Stimulated activated CD4-positive, alpha-beta T cell treated with anti-CD3 and anti-CD28 coated beads, TNF-alpha, amount 100 ng/mL, for 48 hours (primary cell): ENCODE measurements at places on chromosomes 4 and X.

DNA sequence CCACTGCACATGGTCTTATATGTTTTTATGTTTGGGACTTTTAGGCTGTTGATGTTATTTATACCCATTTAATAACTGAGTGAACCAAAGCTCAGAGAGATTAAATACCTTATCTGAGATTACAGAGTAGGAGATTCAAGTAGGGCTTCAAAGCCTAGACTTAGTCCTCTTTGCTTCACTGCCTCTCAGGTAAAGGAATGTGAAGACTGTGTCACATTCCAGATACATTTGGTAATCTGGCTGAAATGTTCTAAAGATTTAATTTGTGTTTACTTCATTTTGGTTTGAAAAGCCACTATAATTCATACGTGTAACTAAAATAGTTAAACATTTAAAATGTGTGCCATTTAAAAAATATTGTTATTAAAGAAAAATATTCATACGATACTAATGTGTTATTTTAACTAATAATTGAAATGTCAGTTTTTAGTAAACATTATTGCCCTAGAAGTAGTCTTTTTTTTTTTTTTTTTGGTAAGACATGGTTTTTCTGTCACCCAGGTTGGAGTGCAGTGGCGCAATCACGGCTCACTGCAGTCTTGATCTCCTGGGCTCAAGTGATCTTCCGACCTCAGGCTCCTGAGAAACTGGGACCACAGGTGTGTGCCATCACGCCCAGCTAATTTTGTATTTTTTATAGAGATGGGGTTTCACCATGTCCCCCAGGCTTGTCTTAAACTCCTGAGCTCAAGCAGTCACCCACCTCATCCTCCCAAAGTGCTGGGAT lies 54.3 kb downstream of the WWC2 start:
- DNase-seq: no peak

DNA sequence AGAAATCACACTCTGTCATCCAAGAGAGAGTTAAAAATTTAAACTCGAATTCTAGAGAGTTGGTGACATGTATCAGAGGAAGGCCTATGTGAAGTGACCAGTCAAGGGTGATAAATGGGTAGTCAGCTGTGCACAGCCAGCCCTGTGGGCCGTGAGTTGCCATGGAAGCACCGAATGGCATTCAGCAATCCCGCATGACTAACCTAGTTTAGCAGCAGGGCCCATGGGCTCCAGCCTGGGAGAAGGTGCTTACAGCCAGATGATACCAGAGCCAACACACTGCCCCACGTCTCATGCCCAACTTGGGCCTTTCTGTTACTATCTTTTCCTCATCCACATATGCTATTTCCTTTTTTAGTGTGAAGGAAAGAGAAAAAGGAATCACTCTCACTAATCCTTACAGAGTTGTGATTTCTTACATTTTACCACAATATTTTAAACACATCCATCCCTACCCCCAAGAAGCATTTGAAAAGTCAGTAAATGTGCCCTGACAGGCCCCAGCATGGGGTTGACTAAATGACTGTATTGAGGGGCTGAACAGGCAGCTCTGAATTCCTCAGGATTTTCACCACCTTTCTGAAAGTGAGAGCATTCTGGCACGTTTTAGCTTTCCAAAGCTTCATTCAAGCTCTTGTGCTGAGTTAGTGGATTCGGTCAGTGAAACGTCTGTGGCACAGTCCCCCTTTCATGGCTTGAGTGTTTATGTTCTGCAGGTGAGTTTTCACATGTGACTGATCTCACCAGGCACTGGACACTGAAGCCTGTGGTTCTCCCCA lies 104.2 kb downstream of the AFF1 start:
- no peak for DNase-seq

DNA sequence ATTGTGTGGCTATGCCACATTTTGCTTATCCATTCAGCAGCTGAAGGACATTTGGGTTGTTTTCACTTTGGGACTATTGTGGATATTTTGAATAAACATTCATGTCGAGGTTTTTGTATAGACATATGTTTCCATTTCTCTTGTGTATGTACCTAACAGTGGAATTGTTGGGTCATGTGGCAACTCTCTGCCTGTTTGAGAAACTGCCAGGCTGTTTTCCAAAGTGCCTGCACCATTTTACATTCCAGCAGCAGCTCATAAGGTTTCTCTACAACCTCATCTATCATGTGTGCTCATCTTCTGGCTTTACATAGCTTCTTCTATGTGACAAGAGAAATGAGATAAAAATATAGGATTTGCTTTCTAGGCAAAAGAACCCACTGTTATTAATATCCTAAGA lies 29.5 kb upstream of the TSPAN5 start:
- DNase-seq: no peak

GRCh38 chr4:96675896-96676295 lies 836.0 kb downstream of the PDHA2 start:
- no peak for DNase-seq

DNA sequence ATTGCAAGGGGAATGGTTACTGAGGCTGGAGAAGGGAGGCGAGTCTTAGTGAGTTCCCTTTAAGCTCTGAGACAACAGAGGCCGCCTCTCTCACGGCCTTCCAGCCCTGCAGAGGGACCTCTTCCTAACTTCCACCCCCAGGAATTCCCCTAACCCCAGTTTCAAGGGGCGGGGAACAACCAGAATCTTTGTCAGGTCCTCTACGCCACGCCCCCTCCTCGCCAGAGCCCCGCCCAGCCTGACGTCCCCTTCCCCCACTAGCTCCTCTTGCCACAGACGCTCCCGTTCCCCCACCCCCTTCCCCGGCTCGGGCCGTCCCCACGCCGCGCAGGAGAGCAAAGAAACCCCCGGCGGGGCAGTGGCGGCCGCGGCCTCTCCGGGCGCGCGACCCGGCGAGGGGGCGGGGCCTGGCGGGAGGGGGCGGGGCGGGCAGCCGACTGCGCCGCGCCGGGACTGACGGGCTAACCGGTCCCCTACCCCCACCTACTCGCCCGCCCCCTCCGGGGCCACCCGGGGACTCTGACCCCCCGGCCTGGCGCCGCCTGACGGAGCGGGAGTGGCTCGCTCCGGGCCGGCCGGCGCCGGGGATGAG lies 12.3 kb upstream of the TMEM156 start:
- peak; percentile 98 for DNase-seq

DNA sequence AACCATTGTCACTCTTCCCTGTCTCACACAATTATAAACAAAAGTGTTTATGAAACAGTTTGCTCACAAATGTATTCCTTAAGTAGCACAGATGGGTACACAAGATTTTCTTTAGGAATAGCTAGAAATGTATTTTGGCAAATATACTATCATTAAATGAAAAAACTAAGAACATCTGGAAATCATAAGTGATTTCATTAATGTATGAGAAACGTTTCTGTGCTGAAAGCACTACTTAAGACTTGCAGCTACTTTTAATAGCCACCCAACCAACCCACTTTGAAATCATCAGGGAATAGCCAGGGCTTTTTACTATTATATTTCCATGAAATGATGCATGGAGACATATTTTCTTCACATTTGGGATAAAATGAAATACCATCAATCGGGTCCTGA lies 62.3 kb upstream of the NAP1L5 start:
- DNase-seq: no peak
